Breast epithelium (tissue), 4 donors: ENCODE measurements at places on chromosomes 2 and 18. TPM values are rescaled to one million over a fixed set of nuclear protein-coding genes. Genes with fewer than 3 reads are reported as not detected.

EPAS1 gene
- 92.5 TPM for total RNA-seq

GRCh38 chr2:96934182-96934495, 52.2 kb downstream of the FAM178B start:
- no peak for DNase-seq

DNA sequence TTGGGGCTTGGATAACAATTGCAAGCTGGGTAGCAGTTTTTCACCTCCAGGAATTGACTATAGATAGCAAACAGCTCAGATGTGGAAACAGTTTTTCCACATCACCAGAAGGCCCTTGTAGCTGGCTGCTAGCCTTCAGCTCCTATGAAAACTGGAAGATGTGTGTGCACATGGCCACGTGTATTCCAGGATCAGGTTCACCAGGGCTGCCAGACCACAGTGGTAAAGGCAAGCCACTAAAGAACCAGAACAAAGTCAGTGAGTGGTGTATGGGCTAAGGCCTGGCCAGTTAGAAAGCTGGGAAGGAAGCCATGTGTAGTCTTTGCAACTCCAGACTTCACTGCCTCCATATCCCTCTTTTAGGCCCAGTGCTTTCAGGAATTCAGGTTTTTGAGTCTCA, 12.9 kb downstream of the LRRTM1 start:
- DNase-seq: no peak

DNA sequence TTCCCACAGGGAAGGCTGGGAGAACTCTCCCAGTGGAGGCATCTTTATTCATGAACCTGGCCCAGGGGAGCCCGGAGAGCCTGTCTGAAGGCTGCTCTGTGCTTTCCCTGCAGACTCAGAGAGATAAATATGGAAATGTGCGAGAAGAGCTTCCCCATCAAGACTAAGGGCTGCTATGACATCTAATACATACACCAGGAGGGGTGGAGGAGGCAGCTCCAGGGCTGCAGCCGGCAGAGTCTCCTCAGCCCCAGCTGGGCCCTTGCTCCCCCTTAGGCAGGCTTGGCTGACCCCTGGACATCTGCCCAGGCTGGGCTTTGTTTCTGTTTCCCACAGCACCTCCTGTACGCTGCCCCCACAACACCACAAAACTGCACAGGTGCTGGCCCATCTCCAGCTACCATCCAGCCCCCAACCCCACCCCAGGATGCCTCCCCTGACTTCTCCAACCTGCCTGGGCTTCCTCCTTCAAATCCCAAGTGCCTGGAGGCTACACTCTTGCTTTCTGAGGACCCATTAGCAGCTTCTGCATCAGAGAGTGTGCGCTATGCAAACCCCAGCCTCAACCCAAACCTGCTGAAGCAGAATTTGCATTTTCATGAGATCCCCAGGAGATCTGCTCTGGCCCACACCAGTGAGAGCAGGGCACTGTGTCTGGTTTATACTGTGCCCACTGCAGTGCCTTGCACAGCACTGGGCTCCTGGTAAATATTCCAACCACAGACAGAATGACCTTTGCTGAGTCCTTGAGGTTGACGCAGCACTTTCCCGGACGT, 96.8 kb downstream of the VSNL1 start:
- no peak for DNase-seq
